ENCODE measurements at places on chromosomes 1 and 21.

GRCh38 chr1:165629848-165630628, 996 bp upstream of the MGST3 start:
- no peak for DNase-seq

- DNase-seq, result peak; percentile 42
Observed at GRCh38 chr1:58468612-58469011, 77.9 kb downstream of the OMA1 start.

GRCh38 chr1:204337583-204337982, 22.1 kb downstream of the PLEKHA6 start:
- no peak for DNase-seq

DNA sequence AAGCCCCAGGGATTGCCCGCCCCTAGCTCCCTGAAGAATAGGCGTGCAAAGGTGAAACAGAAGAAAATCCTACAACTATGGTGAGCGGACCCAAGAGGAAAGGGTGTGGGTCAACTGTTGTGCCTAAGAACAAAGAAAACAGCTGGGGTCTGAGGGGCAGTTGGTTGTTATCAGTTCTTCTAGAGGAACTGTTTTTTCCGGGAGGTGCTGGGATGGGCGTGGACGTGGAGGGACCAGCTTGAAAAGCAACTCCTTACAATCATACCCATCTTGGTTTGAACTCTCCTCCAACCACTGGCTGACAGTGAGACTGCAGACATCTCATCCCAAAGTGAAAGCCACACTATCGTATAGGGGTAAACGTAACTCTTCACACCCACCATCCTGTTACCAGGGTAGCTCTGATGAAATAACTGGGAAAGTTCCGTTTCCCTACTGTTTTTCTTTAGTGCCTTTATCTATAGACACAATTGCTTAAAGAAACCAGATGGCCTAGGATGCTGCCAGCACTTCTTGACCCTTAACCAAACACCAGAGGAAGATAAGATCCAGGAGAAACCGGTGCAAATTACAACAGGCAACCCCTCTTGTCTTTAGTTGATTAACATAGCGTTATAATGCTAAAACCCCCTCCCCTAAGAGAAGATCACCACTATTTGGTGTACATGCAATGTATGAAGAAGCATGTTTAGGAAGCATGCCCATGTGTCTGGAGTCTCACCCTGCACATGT, 25.6 kb upstream of the FAM89A start:
- no peak for DNase-seq

DNA sequence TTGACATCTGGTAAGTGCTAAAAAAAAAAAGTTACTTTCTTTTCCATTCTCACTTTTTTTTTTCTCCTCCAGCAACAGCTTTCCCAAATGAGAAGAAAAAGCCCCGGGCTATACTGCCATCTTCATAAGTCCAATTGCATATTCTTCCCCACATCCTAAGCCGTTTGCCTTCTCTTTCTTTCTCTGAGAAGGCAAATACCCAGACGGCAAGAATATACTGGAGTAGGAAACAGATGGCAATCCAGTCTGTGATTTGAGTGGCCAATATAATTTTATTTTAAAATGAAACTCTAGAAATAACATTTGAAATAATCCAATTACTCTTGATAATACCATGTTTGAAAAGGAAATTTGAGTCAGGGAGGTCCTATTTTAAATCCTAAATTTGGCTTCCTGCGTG, 44.6 kb upstream of the GREM2 start:
- DNase-seq, result no peak

DNA sequence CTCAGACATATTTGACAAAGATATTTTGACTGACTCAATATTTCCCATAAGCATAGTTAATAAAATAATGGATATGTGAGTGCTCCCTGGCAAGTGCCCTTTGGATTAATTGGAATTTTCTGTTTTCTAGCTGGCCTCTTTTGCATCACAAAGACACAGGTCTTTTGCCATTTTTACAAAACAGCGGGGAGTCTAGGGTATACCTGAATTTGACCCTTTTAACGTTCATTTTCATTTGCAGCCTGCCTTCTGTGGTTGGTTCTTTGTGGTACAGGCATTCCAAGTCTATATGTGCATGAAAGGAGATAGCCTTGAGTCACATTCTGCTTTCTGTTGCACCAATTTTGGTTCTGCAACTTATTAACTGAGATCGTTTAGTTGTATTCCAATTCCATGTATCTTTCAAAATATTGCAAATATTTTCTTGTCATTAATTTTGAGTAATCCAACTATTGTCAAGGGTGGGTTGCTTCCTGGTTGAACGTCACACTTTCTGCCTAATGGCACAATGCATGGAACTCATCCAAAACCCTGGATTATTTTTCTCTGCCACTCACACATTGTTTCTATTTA, 171.7 kb downstream of the CRB1 start:
- no peak for DNase-seq

GRCh38 chr1:154867841-154868605, 2.1 kb downstream of the KCNN3 start:
- DNase-seq, result no peak

DNA sequence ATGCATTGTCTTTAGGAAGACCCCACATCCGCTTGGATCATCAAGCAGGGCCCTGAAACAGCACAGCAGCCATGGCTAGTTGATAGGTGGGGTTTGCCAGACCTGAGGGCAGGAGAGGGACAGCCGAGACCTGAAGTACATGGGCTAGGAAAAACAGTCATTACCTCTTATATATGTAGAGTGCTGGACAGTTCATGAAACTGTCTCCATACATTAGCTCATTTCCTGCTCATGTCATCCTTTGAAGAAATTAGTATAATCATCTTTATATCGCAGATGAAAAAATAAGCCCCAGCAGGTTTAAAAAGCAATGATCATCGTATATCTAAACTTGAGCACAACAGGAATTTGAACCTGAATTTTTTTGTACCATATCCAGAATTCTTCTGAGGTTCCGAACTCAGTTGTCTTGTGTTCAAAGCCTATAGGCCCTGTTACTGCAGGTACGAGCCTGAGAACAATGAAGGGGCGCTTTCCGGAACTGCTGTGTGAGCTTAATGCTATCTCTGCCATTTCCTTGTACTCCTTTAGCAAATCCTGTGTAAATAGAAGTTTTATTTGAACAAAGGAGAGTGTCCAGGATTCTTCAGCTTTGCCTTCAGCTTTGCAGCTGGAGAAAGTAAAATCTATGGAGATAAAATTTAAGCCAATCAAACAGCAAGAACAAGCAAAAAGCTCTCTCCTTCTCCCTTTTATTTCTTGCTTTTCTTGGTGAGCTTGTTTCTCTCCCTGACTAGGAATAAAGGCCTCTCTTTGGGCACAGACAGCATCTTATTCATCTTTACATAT, 32.4 kb upstream of the DUSP10 start:
- no peak for DNase-seq

- no peak for DNase-seq
Observed at GRCh38 chr1:60715970-60716369, 366.4 kb upstream of the NFIA start.

DNA sequence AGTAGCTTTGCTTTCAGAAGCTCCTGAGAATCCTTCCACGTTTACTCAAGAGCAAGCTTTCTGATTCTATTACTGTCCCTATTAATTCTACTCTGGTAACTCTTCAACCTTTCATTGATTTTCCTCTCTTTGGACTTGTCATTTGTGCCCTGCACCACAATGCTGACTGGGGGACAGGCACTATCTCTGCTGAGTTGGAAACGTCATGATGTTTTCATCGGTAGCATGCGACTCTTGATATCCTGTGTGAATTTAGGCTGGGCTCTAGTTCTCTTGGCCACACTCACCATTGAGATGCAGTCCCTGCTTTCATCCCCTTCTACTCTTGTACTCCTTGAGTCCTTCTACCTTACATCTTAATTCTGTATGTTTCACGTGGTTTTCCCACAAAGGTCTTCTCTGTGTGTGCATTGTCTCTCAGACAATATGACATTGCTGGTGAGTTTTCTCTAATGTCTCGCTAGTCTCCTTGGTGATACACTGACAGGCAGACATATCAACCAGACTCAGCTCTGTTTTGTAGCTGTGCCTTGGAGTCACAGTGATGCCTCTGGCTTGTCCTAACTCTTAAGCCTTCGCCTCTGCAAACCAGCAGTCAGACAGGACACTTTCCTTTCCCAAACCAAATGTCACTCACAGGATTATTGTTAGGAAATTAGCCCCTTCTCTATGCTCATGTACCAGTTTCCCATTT, 223.6 kb upstream of the ADGRL2 start:
- no peak for DNase-seq

DNA sequence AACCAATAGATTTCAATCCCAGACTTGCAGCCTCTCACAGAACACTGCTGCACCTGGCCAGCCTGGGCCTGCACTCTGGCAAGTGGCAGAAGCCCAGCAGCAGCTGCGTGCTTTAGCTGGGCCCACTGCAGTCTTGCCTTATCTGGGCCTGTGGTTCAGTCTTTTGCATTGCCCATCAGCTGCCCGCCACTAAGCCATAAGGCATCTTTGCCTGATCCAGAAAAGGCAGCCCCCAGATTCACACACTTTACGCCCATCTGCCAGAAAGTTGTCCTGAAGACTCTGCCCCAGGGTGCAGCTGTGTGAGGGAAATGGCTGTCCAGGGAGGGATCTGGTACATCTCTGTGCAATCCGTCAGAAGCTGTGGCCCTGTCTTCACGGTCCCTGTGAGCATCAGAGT, 217.0 kb downstream of the DNAH14 start:
- DNase-seq, result no peak

DNA sequence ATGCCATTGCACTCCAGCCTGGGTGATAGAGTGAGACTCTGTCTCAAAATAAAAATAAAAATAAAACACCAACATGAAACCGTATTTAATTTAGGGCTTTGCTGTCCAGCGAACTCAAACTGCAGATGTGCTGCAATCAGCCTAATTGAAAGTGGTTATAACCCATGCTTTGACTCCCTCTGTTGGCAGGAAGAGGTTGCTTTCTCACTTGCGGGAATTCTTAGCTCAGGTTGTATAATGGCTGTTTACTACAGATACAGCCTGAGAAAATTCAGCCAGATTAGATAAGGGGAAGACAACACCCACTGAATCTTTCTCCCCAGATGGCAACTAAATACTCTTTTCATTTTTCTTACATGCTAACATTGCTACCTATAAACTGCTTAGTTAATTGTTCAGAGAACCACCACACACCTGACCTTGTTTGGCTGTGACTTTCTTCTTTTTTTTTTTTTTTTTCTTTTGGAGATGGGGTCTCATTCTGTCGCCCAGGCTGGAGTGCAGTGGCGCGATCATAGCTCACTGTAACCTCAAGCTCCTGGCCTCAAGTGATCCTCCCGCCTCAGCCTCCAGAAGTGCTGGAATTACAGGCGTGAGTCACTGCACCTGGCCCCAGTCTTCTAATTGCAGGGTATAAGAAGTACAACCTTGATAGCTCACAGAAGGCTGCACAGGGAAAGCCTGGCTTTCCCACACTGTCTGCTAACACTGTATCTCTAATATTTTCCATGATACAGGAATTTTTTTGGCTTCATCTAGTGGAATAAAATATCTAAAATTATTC, 34.6 kb downstream of the DNTTIP2 start:
- DNase-seq, result no peak

All from vagina (tissue), 2 donors.